ENCODE measurements at places on chromosomes 11 and 22.

GRCh38 chr11:2549080-2549479 lies 104.3 kb downstream of the KCNQ1 start:
- H3K36me3 ChIP-seq, result no peaks in the 10 kb centered on the region
- H3K4me1 ChIP-seq, result no peaks in the 10 kb centered on the region
- H3K4me3 ChIP-seq, result no peak overlapping the region
- no peak for DNase-seq

GRCh38 chr22:46233231-46233630 lies 16.9 kb downstream of the CDPF1 start:
- H3K4me1 ChIP-seq, result no peaks in the 10 kb centered on the region
- H3K27me3 ChIP-seq, result no peaks in the 10 kb centered on the region
- H3K27ac ChIP-seq, result no peak overlapping the region
- no peak overlapping the region for H3K4me3 ChIP-seq
- DNase-seq, result no peak
- H3K36me3 ChIP-seq, result no peaks in the 10 kb centered on the region

DNA sequence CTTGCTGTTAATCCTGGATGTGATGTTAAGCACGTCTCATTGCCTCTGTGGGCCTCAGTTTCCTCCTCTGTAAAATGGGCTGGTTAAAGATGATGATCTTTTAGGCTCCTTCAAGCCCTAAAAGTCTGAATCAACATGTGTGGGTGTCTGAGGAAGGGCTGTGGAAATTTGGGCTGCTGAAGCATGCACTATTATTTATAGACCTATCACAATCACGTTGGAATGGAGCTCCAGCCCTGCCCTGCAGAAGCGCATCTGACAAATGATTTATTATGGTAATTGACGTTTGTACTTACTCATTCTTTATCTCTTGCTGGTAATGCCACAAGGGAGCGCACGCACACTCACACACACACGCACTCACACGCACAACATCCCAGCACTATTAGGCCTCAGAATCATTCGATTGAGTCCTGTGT lies 20.4 kb downstream of the P2RX3 start:
- no peak overlapping the region for H3K4me3 ChIP-seq
- no peaks in the 10 kb centered on the region for H3K4me1 ChIP-seq
- no peak overlapping the region for H3K27ac ChIP-seq
- H3K27me3 ChIP-seq, result no peaks in the 10 kb centered on the region
- H3K36me3 ChIP-seq, result no peaks in the 10 kb centered on the region

DNA sequence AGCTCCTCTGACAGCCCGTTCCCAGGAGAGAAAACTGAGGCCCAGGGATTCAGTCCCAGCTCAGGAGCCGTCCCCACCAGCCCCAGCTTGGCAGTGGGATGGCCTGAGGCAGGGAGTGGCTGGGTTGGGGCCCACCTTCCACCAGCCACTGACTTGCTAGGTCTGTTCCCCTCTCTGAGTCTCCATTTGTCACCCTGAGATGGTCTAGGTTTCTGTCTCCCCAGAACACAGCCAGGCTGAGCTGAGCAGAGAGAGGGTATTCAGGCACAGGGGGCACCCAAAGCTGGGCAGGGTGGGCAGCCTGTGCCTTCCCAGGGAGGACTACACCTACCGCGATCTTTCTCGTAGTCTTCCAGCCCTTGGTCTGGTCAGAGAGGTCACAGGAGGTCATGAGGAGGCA lies 95.7 kb downstream of the PDE2A start:
- no peak overlapping the region for H3K4me3 ChIP-seq
- H3K27ac ChIP-seq, result no peak overlapping the region
- H3K27me3 ChIP-seq, result no peaks in the 10 kb centered on the region
- no peaks in the 10 kb centered on the region for H3K4me1 ChIP-seq
- DNase-seq, result no peak

GRCh38 chr22:17647991-17648390 lies 9.4 kb downstream of the BCL2L13 start:
- DNase-seq, result no peak
- no peaks in the 10 kb centered on the region for H3K4me1 ChIP-seq
- H3K36me3 ChIP-seq, result no peaks in the 10 kb centered on the region

DNA sequence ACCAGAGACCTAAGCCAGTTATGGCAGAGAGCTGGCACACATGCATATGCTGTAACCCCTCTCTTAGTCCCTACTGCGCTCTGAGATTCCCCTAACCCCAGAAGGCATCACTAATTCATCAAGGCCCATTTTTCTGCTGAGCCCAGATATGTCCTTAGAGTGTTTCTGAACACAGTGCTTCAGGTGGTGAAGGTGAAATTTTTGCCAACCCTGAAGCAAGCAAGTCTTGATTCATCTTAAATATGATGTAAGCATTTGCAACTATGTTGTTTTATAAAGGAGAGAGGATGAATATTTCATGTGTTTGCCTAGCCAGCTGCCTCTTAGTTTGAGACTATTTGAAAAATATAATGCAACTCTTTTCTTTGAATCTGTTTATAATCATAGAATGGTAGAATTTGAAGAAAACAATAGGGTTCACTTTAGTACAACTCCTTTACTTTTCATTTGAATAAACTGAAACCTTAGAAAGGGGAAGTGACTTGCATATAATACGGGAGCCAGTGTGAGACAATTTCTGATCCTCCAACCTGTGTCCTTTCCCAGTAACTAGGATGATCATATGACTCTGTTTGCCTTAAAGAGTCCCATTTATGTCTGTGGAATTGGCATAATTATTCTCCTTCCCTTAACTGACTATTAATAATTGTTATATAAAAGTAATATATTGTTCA lies 194.3 kb upstream of the MTNR1B start:
- no peak overlapping the region for H3K4me3 ChIP-seq
- no peaks in the 10 kb centered on the region for H3K27me3 ChIP-seq
- no peaks in the 10 kb centered on the region for H3K4me1 ChIP-seq
- no peaks in the 10 kb centered on the region for H3K36me3 ChIP-seq
- H3K27ac ChIP-seq, result no peak overlapping the region

Measured in uterus (tissue), 4 donors.